ENCODE measurements at places on chromosomes 13 and 19.
A peak's percentile ranks its signal among the peaks of the same experiment; 100 is the strongest.

DNA sequence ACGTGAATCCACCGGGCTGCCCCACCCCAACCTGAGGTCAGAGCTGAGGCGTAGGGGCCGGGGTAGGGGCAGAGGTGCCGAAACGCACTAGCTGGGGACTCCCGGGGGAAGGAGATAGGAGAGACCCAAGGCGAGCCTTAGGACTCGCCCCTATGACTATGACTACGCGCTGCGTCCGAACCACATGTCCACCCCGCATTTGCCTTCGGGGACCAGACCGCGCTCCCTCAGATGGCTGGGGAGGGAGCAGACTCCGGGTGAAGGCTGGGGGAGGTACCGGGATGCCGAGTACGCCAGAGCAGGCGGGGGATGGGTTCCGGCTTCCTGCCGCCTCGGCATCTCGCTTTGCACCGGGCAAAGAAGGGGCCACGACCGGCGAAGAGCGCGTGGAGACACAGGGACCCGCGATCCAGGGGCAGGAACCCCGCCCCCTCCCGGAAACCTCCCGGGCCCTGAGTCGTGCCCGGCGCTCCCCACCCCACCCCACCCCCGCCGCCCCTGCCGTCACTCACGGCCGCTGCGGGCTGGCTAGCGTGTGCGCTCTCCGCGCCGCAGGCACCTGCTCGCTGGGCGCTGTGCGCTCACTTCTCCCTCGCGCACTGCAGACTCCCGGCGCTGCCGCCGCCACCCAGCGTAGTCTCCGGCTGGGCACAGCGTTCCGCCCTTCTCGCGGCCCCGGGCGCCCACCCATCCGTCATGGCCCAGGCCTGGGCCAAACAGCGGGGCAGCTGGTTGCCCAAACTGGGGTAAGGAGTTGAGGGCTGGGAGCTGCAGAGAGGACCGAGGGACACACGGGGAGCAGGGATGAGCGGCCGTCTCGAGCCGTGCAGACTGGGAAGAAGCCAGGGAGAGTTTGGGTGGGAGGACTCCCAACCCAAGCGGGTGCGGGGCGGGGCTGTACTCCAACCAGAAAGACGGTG lies 622 bp upstream of the VSTM2B start:
- DNase-seq: no peak

- DNase-seq: no peak
Observed at GRCh38 chr13:73984201-73984600, 150.0 kb downstream of the KLF12 start.

- peak; percentile 40 for DNase-seq
Observed at GRCh38 chr19:46616631-46617322, 8.1 kb downstream of the PTGIR start.

- no peak for DNase-seq
Observed at GRCh38 chr13:54927538-54927937, 1898.9 kb downstream of the OLFM4 start.

GRCh38 chr13:29137995-29138394 lies 317.9 kb downstream of the MTUS2 start:
- DNase-seq: no peak

DNA sequence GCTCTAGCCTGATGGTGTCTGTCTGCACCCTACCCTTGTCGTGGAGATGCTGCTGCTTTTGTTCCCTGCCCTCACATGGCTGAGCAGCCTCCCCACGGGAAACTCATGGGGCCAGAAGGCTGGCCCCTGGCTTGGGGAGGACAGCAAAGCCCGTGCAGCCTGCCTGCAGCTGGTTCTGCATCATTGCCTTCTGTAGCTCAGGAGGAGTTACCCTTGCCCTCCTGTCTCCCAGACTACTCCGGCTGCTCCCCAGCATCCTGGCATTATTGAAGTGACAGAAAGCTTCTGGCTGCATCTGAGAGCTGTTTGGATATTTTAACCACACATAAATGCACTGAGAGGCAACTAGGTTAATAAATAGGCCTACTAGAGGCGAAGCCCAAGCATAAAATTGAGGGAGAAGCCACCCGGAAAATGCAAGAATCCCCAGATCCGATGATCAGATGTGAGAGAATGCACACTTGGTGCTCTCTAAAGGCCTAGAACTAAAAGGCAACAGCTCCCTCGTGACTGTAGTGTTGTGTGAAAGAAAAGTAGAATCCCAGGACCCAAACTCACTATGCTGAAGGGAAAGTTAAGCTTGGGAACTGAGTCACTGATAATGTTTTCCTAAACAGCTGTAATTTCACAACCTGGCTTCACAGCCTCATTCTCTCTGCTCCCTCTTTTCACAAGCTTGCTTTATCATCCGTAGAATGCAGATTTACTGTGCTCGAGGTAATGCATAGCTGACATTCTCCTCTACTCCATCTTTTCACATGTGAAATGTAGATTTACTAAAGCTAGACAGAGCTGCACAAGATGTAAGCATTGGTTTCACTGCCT lies 110.8 kb downstream of the TNFRSF19 start:
- DNase-seq: no peak

DNA sequence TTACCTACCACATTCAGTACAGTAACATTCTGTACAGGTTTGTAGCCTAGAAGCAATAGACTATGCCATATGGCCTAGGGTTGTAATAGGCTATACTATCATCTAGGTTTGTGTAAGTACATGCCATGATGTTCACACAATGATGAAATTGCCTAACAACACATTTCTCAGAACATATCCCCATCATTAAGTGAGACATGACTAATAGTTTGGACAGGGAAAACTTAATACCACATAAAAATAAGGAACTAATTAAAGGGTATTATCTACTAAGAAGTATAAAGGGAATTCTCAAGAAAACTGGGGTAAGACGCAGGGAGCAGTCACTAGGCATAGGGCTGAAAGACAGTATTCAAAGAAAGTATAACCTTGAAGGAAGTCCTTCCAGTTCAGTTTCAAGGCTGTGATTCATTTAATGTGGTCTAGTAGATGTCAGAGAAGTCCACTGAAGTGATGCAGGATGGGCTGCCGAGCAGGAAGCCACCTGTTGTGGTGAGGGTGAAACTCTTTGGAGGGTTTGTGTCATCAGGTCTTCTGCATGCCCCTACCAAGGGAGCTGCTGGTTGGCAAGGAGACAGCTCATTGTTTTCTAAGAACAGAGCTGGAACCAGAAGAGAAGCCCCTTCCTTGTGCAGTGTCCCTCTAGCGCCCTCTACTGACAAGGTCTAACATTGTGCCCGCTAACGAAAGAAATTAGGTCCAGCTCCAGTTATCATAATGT lies 122.9 kb downstream of the OLFM4 start:
- no peak for DNase-seq

- no peak for DNase-seq
Observed at GRCh38 chr19:10965398-10965797, 4.6 kb downstream of the SMARCA4 start.

DNA sequence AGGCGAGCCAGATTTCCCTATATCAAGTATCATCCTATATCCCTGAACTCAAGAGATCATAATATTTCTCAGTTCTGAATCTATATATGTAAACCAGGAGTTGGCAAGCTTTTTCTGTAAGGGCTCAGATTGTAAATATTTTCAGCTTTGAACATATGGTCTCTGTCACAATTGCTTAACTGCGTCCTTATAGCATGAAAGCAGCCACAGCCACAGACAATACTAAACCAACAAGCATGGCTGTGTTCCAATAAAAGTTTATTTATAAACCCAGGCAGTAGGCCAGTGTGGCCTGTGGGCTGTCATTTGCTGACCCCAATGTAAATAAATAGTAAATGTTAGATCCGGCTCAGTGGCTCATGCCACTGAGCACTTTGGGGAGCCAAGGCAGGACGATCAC lies 12.2 kb upstream of the MYH14 start:
- DNase-seq: no peak

DNA sequence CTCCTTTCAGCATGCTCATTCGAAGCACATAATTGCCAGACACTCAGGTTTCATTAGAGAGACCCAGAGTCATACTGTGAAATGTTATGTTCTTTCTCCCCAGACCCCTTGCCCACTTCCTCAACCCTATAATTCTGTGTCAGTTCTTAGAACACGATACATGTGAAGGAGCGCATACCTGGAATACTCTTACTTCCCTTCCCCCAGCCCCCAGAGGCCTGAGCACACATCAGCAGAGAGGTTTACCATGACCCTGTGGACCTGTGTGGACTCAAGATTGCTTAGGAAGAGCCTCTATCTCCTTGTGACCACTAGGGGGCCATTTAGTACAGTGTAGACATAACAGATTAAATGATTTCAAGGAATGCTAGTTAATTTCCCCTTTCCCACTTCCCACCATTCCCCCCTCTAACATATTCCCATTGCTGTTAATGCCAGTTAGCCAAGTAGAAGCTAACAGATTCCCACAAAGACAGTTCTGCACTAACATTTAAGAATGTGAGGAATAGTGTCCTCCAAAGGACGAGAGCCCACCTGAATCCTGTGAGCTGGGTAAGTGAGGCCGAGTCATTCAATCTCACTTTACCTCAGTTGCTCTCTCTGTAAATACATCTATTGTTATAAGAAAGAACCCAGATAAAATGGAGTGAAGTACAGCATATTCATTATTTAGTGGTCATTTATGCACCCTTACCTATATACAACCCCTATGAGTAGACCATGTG lies 154.2 kb upstream of the MAB21L1 start:
- peak; percentile 13 for DNase-seq
